ENCODE measurements at places on chromosomes 6 and 20.

GRCh38 chr6:23137611-23138010 is 568.2 kb downstream of the HDGFL1 start:
- peak; percentile 2 for DNase-seq

DNA sequence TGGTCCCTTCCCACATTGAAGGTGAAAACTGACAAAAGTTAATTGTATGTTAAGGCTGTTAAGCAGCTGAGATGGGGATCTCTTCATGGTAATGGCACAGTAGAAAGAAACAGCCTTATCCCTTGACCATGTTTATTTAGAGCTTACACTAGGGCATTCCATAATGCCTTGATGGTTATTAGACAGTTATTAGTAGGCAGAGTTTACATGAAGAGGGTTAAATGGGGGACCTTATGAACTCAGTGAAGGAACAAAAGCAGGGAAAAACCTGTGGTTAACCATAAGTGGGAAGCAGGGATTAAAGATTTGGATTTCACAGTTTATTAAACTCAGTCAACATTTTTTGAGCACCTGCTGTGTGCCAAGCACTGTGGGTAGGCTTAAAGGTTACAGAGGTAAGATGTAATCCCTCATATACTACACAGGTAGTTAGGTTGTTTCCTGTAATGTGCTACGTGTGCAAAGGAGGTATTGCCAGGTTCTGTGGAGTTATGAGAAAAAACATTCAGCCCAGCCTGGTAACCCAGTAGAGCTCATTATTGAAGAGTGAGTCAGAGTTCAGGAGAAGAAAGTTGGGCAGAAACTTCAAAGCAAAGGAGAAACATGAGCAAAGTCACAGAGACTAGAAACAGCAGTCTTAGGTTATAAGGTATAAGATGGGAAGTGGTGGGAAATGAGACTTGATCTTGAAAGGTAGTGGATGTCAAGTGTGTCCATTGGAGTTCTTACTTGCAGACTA is 32.3 kb upstream of the GNRH2 start:
- peak; percentile 16 for DNase-seq

GRCh38 chr6:84599991-84600390 is 164.4 kb downstream of the TBX18 start:
- no peak for DNase-seq

DNA sequence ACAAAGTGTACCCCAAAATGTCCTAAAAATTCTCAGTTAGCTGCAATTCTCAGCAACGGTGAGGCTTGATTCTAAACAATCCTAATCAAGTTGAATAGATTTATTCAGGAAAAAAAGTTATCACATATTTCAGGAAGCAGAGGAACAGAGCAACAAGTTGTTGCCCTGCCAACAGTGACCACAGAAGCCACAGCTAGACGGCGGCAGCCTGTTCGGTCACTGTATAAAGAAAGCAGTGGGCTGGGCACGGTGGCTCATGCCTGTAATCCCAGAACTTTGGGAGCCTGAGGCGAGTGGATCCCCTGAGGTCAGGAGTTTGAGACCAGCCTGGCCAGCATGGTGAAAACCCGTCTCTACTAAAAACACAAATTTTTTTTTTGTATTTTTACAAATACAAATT is 171.2 kb upstream of the BMP5 start:
- no peak for DNase-seq

DNA sequence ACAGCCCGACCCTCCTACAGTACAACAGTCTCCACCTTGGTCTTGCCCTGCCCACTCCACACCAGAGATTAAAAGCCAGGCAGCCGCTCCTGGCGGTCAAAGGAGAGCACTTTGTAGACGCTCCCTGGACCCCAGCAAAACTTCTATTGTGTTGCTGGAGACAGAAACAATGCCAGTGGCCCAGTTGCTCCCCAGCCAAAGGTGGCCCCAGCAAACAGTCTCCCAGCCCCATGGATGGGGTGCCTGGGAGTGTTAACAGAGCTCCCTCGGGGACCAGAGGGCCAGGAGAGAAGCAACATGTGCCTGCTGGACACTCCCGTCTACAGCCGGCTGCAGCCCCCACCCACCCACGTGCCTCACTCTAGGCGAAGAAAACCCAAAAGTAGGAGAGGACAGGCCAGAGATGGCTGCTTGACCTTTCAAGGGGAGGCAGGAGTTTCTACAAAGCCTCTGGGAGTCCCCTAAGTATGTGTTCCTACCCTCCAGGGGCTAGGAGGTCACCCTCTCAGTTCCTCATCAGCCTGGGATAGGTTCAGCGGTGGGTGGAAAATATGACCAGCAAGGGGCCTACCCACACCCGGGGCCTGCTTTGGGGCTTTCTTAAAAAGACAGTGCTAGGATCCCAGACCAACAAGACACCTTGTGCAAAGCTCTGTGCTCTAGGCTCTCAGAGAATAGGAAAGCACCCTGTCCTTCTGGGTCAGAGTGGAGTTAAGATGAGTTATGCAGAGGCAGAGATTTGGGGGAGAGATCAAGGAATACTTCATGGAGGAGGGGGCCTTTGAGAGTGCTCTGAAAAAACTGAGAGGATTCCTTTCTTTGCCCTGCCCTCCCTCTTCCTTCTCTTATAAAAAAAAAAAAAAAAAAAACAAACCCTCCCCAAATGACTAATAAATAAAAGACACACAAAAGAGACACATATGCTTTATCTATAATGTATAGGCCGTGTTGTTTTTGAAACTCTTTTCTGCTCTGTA is 19.0 kb upstream of the PREX1 start:
- no peak for DNase-seq

DNA sequence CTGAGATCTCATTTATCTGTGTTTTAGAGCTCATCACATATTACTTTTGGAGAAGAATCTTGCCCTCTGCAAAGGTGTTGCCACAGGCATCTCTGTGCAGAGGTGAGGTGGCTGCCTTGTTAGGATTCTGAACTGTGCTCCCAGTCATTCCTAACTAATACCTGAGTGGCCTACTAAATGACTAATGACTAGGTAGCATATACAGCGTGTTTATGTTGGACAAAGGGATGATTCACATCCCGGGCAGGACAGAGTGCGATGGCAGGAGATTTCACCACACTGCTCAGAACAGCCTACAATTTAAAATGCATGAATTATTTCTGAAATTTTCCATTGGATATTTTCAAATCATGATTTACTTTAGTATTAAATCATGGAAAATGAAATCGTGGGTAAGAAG is 23.1 kb upstream of the CGA start:
- no peak for DNase-seq

GRCh38 chr20:41173161-41173721 is 35.9 kb downstream of the PLCG1 start:
- DNase-seq = peak; percentile 18

- no peak for DNase-seq
These were observed 46.1 kb downstream of the RAB44 start for GRCh38 chr6:36743538-36744303.

GRCh38 chr6:39393075-39393474 is 70.6 kb upstream of the KCNK16 start:
- DNase-seq = no peak
